ENCODE measurements at places on chromosomes 1 and 21.

DNA sequence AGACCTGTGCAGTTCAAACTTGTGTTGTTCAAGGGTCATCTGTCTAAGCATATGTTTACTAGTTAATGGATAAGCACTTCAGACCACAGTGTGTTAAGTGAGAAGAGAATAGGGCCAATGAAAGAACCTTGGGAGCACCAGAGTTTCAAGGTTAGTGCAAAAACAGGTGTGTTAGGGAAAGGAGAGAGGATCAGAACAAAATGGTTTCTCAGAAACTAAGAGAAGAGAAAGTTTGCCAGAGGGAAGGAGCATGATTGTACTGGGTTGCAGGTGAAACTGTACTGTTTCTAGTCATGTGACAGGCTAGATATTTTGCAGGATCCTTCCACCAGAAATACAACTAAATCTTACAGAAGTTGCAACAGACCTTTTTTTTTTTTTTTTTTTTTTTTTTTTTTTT lies 23.3 kb downstream of the RPRD2 start:
- no peak for DNase-seq

DNA sequence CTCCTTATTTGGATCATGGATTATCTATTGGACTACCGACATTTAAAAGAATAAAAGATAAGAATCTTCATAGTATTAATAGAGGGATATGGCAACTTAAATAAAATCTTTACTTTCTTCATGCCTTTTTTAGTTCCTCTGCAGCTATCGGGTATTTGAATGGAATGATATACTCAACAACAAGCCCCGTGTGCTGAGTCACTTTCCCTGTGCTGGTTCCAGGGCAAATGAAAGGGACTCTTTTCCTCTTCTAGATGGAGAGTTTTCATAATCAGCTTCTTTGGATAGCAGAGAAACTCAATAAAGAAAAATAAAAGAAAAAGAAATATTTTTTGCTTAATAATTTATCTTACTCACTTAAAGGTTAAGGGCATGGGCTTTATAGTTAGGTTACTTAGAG lies 213.7 kb downstream of the LRRC40 start:
- no peak for DNase-seq

DNA sequence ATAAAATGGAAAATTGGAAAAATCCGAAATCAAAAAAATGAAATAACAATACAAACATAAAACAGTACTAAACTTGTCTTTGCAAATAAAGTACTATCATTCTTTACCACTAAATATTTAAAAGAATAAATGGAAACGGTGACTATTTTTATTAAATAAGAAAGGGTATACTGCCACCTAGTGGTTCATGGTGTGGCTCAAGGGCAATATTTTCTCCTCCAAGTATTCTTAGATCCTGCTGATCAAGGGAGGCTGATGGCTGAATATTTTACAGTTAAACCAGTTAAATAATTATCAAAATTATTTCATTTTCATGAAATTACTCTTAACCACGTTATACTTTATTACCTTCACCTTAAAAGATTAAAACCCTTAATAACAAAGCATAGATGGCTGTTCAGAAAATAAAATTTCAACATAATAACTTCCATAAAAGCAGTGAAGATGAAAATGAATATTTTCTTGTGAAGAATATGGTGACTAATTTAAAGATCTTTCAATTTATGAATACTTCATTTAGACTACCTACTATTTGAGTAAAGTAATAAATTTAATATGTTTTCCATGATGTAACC lies 1793.9 kb downstream of the NCAM2 start:
- no peak for DNase-seq

GRCh38 chr1:167803358-167804207 lies 81.8 kb downstream of the MPZL1 start:
- DNase-seq = peak; percentile 82

DNA sequence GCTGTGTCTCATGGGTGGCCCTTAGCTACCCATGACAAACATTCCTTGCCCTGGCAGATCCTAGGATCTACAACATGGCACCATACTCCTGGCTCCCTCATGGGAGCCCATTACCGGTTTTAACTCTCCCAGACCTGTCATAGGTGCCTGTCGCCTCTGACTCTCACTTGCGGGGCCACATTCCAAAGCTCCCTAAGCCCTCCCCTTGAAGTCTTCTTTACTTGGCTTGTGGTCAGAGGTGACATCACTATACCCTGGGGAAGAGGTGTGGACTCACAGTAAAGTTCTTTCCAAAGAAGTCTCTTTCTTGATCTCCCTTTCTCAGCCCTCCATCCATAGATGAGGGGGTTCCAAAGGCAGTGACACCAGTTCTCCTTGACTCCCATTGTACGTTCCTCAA lies 5.4 kb upstream of the SLAMF9 start:
- no peak for DNase-seq

DNA sequence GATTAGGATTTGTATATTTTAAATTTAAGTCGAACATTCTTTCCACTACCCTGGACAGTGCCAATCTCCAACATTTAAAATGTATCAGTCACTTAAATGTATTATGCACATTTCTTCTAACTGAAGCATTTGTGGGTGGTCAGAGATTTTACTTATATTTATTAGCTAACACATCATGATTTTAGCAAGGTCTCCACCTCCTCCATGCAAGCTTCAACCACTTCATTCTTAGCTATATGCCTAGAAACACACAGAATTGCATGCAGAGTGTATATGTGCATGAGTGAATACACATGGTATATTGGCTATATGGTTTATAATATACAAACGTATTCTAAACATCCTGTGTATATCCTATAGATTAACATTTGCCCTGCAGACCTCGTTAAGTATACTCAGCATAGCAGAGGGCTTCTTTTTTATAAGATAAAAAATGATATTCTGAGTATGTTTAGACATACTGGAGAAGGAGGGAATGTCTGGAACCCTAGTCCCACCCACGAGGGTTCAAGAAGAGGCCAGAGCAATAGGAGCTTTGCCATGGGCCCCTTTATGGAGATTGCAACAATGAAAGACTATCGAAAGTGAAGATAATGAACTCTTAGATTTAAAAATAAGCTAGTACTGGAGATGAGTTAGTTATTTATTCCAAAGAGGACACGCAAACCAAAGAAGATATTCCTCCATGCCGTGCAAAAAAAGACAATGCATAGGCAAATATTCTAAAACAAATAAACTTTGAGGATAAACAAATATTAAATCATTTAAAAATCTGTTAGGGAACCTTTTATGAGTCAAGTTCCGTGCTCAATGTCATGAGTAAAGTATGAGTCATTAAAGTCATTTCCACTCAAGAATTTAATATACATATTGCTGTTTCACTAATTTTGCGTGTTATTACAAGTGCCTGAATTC lies 480.4 kb downstream of the SIPA1L2 start:
- DNase-seq = no peak

- no peak for DNase-seq
Observed at GRCh38 chr1:7456722-7457082, 314.4 kb upstream of the VAMP3 start.

- DNase-seq = no peak
Observed at GRCh38 chr1:202571719-202572339, 138.4 kb downstream of the SYT2 start.

DNA sequence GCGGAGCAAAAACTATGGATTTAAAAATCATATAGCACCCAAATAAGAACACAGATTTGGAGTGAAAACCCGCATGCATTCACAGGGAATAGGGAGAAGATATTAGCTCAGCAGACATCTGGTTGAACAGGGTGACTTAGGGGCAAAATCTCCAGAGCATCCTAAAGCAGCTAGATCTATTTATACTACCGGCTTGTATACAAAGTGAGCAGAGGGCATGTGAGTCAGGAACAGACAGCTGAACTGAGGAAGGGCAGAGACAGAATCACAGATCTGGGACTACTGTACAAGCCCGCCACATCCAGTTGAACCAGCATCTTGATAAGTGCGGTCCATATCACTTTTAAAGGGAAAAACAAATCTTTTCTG lies 35.2 kb upstream of the EXOSC10 start:
- no peak for DNase-seq

GRCh38 chr1:107449326-107449725 lies 308.5 kb downstream of the NTNG1 start:
- no peak for DNase-seq

GRCh38 chr1:2214541-2215241 lies 13.4 kb upstream of the SKI start:
- DNase-seq = no peak

DNA sequence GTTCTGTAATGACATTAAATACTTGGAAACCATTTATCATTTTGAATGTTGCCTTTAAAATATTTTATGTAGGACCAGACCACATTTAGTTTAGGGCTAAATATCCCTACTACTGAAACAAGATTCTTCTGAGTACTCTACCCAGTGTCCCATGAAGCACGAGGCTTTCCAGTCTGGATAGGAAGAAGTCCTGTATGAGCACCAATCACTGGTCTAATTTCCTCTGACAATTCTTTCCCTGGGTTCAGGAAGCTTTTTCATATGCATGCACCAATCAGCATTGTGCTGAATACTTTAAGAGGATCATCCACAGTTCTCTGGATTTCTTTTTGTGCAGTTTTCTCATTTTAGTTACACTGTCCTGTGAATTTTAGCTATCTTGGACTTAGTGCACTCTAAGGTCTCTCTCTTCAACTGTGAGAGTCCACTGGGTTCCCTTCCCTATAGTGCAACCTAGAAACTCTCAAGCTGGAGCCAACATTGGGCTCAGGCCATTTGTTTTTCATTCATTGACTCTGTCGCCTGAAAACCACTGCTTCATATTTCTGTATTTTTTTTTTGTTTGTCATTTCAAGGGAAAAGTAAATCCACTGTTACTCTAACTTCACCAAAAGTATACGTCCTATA lies 45.9 kb downstream of the TUT4 start:
- DNase-seq = no peak

- DNase-seq = no peak
Observed at GRCh38 chr21:37145635-37146111, 72.6 kb downstream of the TTC3 start.

DNA sequence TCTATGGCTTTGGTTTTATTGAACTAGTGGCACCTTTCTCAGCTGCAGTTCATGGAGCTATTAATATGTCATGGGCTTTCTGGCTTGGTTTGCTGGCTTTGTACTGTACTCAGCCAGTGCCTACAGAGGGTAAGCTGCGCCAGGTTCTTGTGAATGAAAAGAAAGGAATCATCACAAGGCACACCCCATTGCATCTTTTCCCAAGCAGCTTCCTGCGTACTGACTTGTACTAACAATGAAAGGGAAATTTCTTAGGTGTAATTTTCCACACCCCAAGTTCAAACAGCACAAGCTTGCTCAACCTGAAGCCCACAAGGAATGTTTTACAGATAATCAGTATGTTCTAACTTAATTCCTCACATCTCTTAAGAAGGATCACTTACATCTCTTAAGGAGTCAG lies 78.0 kb upstream of the TNFSF18 start:
- DNase-seq = no peak

GRCh38 chr1:47630346-47630745 lies 192.5 kb downstream of the FOXD2 start:
- no peak for DNase-seq

GRCh38 chr1:107830526-107830925 lies 134.5 kb downstream of the VAV3 start:
- no peak for DNase-seq

GRCh38 chr1:41599912-41600311 lies 115.4 kb upstream of the EDN2 start:
- DNase-seq = no peak

DNA sequence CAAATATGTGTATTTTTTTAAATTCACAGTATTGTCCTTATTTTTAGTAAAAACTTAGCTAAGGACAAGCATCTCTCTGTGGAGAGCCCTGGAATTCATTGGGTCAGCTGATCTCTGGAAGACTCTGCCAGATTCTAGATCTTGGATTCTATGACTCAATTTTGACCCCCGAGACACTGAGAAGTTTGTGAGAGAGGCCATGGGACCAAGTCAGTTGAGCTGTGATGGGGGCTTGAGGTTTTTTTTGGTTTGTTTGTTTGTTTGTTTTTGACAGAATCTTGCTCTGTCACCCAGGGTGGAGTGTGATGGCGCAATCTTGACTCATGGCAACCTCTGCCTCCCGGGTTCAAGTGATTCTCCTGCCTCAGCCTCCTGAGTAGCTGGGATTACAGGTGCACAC lies 13.5 kb downstream of the SHISA4 start:
- no peak for DNase-seq

DNA sequence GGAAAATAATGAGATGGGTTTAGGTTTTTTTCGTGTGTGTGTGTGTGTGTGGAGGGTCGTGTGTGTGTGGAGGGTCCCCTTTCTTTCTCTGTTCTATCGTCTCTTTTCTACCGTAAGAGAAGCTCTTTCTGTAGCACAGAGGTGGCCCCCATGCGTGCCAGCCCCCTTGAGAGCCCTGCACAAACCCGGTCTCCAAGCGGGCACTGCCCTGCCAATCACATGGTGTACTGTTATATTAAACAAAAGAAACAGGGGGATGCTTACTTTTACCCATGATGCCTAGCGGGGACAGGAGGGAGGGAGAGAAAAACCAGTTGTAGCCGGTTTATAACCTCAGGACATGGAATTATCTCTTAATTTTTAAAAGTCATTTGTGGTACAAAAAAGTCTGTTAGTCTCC lies 41.0 kb downstream of the GATAD2B start:
- DNase-seq = no peak

DNA sequence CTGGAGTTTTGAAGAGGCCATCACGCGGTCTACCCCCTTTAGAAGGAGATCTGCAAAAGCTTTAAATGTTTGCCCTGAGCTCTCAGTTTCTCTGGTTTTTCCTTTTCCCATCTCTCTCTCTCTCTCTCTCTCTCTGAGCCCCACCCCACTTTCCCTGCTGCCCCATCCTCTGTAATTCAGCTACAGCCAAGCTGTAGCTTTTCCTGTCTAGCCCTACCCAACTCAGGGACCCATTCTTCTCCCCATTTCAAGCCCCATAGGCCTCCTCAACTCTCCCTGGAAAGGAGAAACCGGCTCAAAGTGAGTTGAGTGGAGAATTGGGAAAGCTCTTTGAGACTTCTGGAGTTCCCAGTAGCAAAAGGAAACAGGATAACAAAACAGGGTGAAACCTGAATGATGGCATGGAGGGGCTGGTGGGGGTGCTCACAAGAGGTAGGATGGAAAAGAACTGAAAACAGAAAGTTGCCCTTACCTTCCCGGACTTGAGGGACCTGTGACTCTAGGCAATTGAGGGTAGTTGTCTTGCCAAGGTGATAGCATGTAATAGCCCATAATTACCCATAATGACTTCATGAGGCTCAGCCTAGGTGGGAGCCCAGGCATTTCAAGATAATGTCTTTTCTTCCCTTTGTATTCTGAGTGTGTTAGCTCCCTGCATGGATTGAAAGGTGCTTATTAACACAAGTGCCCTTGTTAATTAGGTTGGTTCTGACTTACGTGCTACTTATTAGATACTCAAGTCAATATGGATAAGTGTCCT lies 84.9 kb downstream of the SLC16A1 start:
- no peak for DNase-seq

- no peak for DNase-seq
Observed at GRCh38 chr1:1165485-1165884, 8.2 kb upstream of the TTLL10 start.

DNA sequence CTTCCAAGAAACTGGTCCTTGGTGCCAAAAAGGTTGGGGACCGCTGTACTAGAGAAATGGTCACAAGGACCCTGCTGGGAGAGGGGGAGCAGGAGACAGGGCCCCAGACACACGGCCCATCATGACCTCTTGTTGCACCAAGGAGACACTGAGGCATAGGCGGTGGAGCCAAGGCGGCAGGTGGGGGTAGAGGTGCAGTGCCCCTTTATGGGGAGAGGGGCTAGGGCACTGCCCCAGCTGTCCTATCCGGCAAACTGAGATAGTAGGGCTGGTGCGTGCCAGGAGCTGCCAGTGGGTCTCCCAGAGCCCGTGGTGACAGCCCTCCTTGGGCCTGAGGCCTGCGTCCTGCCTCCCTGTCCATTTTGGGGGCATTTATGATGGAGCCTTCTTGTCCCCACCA lies 20.3 kb downstream of the TNNT2 start:
- DNase-seq = no peak

- no peak for DNase-seq
Observed at GRCh38 chr21:33541105-33541711, 709 bp downstream of the GART start.
